ENCODE measurements at places on chromosomes 3 and 15. TPM values are rescaled to one million over a fixed set of nuclear protein-coding genes. Genes with fewer than 3 reads are reported as not detected.

Gene HRG
- not detected for total RNA-seq

Gene ZPLD1
- not detected for total RNA-seq

Gene C3orf62
- 5.6 TPM for total RNA-seq

Gene TUSC7
- not detected for total RNA-seq

Gene ATP6V1A
- total RNA-seq, result 96.9 TPM

Measured in endothelial cell of umbilical vein (primary cell).